ENCODE measurements at places on chromosomes 3 and 15. TPM values are rescaled to one million over a fixed set of nuclear protein-coding genes. Genes with fewer than 3 reads are reported as not detected.

DNA sequence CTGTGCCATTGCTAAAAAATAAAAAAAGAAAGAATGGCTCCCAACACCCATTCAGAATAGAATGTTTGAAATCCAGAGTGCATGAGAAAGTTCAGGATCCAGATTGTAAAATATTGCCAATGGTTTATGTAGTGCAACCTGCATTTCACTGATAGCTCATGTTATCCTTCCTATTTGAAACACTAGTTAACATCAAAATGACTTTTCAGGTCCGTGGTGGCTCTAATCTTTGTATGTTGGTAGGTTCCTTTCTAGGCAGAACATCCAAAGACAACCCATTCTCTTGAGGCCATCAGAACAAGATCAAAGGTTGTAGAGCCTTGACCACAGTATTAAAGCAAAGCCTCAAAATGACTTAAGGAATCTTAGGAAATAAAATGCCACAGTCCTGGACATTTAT is 51.0 kb downstream of the PLCL2 start:
- no peak for DNase-seq

DNA sequence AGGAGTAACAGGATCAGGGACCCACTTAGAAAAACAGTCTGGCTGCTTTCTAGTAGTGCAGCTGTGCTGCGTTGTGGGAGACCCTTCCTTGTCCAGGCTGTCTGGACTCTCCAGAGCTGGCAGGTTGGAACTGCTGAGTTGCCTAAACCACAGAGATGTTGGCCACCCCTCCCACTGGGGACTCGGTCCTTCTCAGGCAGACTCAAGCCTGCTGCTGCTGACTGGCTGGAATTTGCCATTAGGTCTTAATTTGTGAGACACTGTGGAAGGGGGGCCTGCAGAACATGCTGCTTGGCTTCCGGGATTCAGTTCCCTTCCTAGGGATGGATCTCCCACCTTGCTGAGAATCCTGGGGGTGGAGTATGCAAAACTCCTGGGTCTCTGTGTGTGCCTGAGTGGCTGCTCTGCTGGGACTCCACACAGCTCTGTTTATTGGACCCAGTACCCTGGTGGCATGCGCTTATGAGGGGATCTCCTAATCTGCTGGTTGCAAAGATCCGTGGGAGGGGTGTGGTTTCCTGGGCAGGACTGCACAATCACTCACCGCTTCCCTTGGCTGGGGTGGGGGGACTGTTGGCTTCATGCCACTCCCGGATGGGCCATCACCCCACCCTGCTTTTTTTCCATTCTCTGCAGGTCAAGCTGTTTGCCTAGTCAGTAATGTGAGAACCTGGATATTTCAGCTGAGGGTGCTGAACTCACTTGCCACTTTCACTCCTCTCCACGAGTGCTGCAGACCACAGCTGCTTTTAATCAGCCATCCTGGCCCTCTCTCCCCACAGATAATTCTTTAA is 150.5 kb downstream of the CFAP20DC start:
- no peak for DNase-seq

- DNase-seq: peak; percentile 52
Observed at GRCh38 chr3:53109891-53110771, 20.1 kb downstream of the RFT1 start.

Gene CDV3
- 144 TPM for total RNA-seq

DNA sequence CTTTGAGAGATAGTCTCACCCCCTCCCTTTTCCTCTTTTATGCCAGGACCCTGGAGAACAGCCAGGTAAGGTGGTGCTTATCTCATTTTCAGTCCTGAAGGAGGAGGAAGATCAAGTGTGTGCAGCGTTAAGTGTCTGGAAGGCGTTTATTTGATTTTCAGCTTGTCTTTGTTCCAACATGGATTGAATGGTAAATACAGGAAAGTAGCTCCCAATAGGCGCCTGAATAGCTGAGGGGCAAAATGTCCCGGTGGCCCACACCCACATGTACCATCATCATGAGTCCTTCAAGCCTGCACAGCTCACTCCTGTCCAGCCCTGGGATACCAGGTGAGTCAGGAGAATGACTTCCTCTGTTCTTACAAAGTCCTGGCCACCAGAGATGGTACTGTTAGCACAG is 73.5 kb downstream of the CEMIP start:
- no peak for DNase-seq

Gene P2RY14
- total RNA-seq: 0.21 TPM

DNA sequence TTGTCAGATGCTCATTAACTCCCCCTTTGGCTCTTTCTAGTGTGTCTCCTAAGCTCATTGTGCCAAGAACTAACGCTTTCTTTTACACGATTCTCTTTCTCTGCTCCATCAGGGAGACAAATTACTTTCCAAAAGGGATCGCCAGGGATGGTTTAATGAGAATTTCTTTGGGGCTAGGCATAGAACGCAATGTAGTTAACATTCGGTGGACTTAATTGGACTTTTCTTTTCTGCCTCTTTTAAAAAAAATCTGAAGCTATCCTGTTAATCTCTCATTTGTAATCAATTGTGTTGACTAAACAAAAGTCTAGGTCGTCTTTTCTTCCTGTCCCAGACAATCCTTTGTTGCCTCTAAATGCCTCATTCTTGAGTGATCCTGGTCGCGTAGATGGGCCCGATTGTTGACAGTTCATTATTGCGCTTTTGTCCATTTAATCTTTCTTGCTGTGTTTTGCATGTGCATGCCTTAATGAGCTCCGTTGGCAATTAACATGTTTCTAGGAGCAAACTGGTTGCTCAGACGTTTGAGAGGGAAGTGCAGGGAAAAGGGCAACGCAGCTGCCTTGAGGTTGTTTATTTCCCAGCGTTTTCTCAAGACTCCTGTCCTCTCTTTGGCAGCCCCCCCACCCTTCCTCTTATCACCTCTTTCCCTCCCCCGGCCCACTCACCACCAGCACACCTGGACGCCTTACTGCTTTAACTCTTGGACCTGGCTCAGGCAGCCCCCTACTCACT is 7.8 kb downstream of the FEZF2 start:
- no peak for DNase-seq

GRCh38 chr3:50890688-50891344 is 216.1 kb downstream of the DOCK3 start:
- no peak for DNase-seq

GRCh38 chr15:101121511-101122090 is 130.2 kb downstream of the CHSY1 start:
- peak; percentile 56 for DNase-seq

Gene SKOR1
- 0.21 TPM for total RNA-seq

DNA sequence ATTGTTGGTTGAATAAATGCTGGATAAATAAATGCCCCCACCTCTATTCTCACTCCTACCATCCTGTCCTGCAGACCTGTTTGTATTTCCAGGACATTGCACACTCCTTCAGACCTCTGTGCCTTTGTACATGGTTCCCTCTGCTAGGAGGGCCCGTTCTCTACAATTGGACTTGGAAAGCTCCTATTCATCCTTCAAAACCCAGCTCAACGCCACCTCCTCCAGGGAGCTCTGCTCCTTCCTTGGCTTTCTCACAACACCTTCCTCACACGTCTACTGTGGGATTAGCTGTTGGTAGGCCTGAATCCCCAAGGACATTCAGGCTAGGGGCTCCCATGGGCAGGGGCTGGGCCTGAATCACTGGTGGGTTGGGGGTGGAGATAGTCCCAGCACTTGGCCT is 78.7 kb upstream of the SEC13 start:
- DNase-seq: no peak

Gene DZIP3
- total RNA-seq: 16.0 TPM

DNA sequence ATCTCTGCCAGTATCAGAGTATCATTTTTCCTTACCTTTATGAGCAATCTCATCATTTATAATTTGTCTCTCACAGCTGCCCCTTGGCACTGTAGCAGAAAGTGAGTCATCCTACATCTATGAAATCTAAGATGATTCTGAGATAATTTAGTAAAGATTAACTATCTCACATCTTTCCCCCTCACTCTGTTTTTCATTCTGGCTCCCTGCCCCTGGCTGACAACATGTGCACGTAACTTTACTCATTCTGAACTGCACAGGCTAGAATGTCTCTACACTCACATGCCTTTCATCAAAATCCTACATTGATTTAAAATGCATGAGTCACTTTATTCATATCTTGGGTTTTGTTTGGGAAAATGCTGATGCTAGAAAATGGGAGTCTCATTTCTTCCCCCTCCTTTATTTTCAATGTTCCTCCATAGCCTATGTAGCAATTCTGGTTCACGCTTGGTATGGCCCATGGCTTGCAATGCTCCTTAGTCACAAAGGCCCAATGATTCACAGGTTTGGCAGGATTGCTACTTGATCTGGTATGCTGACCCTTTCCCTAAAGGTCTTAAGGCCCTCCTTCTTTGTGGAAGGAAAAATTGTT is 838.5 kb downstream of the TUSC7 start:
- DNase-seq: no peak

Gene FURIN
- 143 TPM for total RNA-seq

DNA sequence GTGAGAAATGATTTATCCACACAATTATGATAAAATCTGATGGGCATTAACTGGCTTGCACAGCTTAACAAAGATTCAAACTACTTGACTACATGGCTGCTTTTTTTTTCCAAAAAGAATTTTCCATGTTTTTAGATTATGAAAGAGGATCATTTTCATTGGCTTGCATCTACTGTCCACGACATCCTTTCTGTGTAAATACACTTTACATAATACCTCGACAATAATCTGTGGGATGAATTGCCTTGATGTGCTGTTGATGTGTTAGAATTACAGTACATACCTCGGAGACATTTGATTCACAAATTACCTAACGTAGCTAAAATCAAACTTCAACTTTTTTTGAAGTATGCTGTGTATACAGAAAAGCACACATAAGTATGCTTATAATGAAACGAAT is 104.4 kb downstream of the PPP2R3A start:
- DNase-seq: no peak

DNA sequence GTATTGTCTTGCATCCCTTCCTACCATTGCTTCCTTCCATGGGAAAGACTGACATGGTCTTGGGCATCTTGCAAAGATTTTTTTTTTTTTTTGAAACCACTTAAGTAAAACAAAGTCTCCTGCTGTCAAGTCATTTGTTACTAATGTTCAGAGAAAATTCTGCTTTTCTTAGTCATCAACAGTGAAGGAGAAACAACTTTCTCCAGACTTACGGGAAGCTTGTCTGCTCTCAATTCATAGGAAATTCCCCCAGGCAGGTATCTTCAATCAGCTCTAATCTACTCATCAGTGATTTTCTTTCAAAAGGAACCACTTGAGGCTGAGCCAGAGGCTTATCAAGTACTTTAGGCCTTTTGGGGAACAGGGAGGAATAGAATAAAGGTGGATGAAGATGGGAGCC is 15.9 kb upstream of the DRD3 start:
- no peak for DNase-seq

Gene NKTR
- total RNA-seq: 118 TPM

Gene TJP1
- total RNA-seq: 473 TPM

Gene CPEB1
- not detected for total RNA-seq

Gene HRH1
- 0.90 TPM for total RNA-seq

Gene SLCO2A1
- 3.8 TPM for total RNA-seq

GRCh38 chr3:14834807-14835466 is 16.2 kb downstream of the FGD5 start:
- no peak for DNase-seq

GRCh38 chr3:54746722-54747121 is 181.1 kb downstream of the LRTM1 start:
- no peak for DNase-seq

GRCh38 chr3:14789640-14790285 is 29.0 kb upstream of the FGD5 start:
- no peak for DNase-seq

DNA sequence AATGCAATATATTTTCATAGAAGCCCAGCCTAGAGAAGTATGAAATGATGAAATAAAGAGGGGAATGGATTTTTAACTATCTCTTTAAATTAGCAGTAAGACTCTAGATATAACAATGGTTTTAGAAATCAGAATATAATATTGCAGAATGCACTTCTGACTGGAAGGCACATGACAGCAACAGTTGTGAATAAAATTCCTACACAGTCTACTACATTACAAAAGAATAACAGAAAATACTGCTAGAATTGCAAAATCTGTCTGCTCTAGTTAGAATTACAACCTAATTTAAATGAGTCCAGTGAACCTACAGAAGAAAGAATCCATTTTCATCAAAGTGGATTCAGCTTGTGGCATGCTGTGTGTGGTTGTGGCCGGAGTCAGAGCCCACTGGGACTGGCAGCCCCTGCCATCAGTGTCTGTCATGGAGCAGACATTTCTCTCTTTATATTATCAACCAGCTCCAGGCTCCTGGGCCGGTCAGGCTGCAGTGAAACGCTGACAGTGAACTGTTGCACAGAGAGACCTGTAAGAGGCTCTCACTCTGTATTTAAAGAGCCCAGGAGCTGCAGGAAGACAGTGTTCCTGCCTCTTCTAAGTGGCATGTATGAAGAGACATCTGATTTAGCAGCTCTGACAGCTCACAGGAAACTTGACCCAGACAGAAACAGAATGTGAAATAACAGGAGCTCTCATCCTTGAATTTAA is 1523.8 kb upstream of the CADM2 start:
- peak; percentile 17 for DNase-seq

DNA sequence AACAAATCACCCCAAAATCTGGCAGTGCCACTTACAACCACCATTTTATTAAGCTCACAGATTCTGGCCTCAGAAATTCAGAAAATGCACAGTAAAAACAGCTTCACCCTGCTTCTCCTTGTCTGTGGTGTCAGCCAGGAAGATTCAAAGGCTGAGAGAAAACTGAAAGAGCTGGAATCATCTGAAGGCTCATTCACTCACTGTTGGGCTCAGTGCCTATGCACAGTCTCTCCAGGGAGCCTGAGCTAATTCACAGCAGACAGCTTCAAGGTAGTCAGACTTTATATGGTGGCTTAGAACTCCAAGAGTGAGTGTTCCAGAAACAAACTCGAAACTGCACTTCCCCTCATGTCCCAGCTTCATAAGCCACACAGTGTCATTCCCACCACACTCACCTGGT is 16.5 kb upstream of the PLOD2 start:
- DNase-seq: no peak

- no peak for DNase-seq
Observed at GRCh38 chr3:112116748-112117186, 16.3 kb downstream of the GCSAM start.

DNA sequence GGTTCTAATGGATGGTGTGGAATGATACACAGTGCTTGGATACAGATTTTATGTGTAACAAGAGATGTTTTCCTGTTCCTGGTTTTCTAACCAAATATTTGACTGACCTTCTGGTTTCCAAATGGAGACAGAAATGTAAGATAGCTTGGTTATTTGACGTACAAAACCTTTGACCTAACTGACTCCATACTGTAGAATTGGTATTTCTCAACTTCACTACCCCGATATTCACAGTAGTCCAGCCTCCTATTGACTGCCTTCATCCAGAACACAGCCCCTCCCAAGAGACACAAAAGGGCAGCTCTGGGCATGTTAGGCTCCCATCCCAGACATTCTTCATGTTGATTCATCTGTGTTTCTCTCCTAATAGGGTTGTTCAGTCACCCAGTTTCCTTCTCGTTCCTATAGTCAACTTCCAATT is 33.4 kb downstream of the MYO1E start:
- no peak for DNase-seq

GRCh38 chr15:35680951-35681350 is 135.0 kb upstream of the DPH6 start:
- no peak for DNase-seq

GRCh38 chr15:69897061-69897460 is 200.7 kb downstream of the TLE3 start:
- no peak for DNase-seq

Measured in endothelial cell (in vitro differentiated cells).